Brain pericyte (primary cell): ENCODE measurements at places on chromosomes 1 and 21.

DNA sequence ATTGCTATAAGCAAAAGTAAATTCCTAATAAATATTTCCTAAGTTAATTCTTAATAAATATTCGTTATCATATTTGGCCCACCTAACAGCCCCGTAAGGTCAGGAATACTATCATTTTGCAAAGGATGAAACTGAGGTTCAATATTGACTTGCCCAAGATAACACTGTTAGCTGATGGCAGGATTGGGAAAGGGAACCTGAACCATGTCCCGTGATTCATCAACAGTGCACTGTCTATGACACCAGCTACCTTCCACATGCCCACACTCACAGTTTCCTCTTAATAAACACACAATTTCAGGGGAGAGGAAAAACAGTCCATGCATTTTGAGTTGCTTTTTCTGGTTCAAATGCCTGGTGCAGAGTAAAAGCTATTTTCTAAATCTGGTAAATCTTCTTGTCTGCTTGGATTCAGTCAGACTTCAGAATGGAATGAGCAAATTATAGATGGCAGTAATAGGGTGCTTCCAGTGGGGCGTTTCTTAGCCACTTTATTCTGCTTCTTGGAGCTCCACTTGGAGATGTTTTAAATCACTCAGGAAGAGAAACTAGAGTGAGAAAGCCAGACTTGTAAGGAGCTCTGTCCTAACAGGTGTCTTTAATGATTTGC, 354.6 kb downstream of the PDE4B start:
- no peak for DNase-seq

GRCh38 chr1:244368279-244368678, 83.4 kb downstream of the ADSS2 start:
- no peak for DNase-seq

- no peak for DNase-seq
Observed at GRCh38 chr1:185376840-185377635, 60.0 kb upstream of the IVNS1ABP start.

GRCh38 chr1:45842786-45843185, 39.4 kb downstream of the MAST2 start:
- DNase-seq: no peak

GRCh38 chr1:85258536-85259117, 835 bp downstream of the C1orf52 start:
- no peak for DNase-seq
